ENCODE measurements at places on chromosomes 7 and 10.

DNA sequence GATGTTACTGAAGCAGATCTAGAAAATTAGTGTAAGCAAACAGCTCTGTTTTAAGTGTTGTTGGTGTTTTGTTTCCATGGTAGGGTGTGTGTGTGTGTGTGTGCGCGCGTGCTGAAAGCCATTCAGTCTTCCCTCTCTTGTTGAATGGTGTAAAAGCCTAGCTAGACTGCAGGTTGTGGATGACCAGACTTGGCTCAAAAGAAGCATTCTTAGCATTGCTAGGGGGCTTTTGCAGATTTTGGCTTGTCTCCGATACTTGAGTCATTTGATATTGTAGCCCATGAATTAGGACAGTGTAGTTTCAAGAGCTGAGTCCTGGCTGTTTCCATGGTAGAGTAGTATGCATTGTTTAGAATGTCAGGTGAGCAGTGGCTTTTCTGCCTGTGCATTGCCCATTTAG is 99.1 kb downstream of the SND1 start:
- no peak for DNase-seq

- DNase-seq = no peak
These were observed 28.3 kb upstream of the ELFN1 start for GRCh38 chr7:1641661-1642260.

DNA sequence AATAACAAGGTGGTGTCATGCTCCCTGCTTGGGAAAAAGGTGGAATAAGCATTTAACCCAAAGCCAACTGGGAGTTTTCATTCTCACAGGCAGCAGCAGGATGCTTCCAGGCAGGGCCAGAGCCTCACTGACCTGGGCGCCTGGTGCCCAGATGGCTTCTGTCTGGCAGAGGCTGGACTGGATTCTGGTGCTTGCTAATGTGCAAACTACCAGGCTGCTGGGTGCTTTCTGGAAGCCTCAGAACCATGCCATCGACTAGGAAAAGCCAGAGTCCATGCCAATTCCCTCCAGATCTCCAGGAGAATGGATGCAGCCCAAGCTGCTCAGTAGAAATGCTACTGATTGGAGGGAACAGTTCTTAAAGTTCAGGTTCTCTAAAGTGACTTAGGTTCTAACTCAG is 36.2 kb downstream of the VIPR2 start:
- no peak for DNase-seq

DNA sequence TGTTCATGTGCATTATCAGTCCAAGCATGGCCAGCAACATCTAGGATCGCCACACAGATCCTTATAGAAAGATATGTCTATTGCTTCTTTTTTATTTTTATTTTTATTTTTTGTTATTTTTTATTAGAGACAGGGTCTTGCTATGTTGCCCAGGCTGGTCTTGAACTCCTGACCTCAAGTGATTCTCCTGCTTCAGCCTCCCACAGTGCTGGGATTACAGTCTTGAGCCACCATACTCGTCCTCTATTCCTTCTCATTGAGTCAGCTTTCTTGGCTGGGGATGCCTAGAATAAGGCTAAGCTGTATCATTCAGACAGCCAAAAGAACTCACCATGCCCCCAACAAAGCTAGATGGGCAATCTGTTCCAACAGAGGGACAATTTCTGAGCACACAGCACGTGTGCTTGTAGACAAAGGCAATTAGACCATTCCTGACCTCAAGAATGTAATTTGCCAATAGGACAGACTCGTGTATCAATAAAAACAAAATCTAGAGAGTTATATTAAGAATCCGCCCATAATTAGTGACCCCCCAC is 264.0 kb upstream of the NEBL start:
- no peak for DNase-seq

Data from activated naive CD4-positive, alpha-beta T cell treated with anti-CD3 and anti-CD28 coated beads, Interleukin-2, amount 50 U/mL, for 72 hours (primary cell).